Non-pigmented ciliary epithelial cell (primary cell): ENCODE measurements at places on chromosomes 2 and 18.
A peak's percentile ranks its signal among the peaks of the same experiment; 100 is the strongest.

DNA sequence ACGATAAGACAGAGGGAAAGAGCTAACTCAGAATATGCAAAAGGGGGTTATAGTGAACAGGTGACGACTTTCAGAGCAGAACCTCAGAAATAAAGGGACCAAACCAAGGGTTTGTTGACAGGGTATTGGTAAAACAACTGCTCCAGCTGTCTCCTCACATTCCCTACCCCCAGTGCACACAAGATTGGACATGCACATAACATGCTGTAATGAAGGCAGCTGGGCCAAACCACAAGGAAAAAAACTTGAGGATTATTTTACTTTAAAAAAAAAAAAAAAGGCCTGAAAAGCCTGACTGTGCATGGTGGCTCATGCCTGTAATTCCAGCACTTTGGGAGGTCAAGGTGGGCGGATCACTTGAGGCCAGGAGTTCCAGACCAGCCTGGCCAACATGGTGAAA lies 3.5 kb downstream of the RBM43 start:
- peak; percentile 80 for DNase-seq

DNA sequence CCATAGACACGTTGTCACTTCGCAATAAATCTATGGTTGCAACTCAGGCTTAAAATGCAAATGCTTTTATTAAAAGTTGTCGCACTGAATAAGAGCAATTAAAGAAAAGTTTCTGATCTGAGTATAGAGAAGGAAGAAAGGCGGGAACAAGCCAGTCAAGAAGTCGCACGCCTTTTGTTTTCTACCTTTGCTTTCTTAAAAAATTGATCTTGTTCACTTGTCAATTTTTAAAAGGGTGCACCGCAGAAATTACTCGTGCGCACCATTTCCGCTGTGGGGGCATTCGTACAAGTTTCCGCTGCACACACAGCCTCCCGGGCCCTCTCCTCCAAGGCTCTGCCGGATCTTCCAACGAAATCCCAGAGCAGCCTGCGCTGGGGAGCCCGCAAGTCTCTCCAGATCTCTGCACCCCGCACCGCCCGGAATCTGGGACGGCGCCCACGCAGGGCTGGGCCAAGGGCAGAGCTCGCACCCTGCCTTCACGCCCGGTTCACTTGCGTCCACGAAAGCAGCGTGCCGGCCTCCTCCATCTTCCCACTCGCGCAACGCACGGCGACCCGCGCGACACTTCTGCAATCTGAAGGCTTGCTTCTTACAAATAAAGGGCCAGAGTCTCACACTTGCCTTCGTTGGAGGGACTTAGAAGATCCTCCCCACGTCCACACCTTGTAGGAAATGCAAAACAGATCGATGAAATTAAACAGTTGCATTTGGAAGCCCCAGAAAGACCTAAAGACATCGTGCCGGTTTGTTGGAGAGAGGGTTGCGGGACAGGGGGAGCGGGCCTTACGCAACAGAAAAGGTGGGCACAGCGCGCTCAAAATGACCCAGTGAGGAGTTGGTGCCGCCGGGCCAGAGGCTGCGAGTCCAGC lies 2.6 kb upstream of the SALL3 start:
- DNase-seq: no peak

DNA sequence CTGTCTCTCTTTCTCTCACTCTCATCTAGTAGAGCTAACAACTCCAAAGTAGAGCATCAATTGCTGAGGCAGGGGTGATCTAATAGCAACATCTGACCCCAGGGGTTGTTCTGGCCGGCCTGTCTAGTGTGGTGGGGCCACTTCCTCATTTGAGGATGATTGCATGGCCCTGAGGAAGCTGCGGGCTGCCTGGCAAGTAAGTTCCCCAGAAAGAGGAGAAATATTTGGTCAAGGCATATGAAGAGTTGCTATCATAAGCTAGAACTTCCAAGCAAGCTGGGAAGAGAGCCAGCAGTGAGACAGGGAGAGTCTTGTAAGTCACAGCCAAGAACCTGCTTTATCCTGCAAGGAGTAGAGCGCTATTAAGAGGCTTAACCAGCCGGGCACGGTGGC lies 50.8 kb upstream of the TMEM87B start:
- DNase-seq: no peak

DNA sequence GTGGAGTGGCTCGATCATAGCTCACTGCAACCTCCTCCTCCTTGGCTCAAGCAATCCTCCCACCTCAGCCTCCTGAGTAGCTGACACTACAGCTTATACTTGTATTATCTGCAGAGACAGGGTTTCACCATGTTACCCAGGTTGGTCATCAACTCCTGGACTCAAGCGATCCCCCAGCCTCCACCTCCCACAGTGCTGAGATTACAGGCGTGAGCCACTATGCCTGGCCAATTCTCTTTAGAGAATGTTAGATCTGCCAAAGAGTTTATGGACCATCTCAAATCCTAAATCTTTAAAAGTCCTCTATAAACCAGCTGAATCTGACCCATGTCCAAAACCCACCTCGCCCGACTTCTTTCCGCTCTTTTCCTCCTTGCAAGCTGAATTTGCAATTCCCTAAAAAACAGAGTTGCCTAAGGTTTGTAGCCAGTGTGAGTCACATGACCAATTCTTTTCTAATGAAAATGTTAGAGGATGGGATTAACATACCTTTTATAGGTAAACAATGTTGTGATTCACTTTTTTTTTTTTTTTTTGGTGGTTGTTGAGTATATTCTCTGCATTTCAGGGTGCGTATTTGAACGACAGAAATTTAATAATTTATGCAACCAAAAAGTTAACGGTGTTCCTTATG lies 2.4 kb upstream of the PMAIP1 start:
- DNase-seq: no peak

GRCh38 chr2:171008550-171009205 lies 79.6 kb downstream of the GORASP2 start:
- DNase-seq: no peak

DNA sequence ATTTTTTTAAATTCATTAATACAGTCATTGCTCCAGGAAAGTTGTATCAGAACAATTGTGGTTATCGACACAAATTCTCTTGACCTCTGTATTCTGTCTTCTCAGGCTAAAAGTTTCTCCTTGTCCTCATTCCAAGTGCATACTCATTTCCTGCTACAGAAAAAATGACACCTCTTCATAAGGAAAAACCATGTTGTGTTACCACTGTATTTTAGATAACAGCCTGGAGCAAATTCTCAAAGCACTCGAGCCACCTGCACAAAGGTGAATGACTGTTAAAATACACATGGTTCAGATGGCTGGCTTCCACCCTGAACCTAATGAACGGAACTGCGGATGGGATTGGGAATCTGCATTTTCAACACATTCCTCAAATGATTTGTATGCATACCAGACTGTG lies 586.5 kb downstream of the EPHA4 start:
- no peak for DNase-seq

GRCh38 chr2:203730883-203731282 lies 24.4 kb downstream of the CD28 start:
- DNase-seq: no peak

- DNase-seq: no peak
Measured at GRCh38 chr2:171564463-171564862, 42.2 kb downstream of the CYBRD1 start.

DNA sequence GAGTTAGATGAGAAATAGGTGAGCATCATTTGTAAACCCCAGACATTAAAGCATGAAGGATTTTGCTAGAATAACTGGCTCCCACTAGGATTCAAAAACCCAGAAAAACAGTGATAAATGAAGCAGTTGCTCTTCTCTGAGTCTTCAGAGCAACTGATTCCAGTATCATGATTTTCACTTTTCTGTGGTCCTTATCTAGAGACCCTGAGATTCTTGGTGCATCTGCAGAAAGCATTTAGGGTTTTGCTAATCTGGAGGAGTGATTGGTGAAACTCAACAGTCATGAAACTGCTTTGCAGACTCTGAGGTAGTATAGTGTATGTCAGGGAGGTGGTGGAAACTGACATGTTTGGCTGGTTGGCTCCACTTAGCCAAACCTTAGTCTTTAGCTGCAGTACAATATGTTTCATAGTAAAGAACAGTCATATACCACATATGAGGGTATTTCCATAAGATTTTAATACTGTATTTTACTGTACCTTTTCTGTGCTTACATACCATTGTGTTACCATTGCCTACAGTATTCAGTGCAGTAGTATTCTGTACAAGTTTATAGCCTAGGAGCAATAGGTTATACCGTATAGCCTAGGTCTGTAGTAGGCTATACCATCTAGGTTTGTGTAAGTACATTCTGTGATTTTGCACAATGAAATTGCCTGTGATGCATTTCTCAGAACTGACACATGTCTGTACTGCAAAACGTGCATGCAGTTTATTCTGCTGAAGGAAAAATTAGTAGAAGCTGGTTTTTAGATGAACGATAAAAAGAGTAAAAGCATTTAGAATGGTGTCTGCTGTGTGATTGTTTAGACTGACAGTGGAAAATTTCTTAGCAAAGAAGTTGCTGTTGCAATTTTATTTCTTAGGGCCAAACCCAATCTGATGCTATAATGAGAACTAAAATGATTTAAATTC lies 23.8 kb downstream of the EML4 start:
- DNase-seq: no peak

DNA sequence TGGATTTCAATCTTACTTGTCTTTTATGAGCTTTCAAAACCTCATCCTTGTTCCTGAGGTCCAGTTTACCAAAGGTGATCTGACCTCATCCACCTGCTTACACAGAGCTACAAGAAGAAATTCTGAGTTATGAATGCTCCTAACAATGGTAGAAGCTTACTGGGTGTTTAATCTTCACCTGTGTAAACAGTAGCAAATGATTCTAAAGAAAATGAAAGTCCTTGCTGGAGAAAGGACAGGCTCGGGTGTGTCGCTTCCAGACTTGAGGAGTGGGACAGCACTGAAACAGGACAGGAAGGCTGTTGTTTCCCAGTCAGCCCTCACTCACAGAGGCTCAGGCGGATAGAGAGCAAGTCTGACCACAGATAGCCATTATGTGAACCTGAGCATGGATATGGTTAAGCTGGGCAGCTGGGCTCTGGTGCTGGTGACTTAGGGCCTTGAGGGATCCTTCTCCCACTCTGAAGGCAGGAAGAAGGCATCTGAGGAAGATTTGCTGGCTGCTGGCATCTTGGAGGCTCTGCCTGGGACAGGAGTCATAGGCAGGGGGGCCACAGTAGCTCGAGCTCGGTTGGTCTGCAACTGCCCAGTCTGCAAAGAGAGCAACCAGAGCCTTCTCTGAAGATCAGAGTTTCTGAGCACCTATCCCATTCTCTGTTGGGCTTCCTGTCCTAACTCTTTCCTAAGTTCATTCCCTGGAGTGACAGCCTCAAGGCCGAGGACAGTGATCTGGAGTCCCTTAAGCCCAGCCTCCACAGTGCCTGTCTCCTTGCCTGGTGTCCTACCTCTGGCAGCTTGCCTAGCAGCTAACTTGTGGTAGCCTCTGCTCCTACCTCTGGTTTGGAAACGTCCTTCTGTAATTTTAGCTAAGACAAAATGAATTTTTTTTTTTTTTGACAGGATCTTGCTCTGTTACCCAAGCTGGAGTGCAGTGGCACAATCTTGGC lies 4.0 kb downstream of the DOK1 start:
- no peak for DNase-seq

- DNase-seq: no peak
Measured at GRCh38 chr2:160747501-160748170, 254.0 kb upstream of the RBMS1 start.

GRCh38 chr2:186590759-186591505 lies 1.1 kb downstream of the ITGAV start:
- DNase-seq: no peak

DNA sequence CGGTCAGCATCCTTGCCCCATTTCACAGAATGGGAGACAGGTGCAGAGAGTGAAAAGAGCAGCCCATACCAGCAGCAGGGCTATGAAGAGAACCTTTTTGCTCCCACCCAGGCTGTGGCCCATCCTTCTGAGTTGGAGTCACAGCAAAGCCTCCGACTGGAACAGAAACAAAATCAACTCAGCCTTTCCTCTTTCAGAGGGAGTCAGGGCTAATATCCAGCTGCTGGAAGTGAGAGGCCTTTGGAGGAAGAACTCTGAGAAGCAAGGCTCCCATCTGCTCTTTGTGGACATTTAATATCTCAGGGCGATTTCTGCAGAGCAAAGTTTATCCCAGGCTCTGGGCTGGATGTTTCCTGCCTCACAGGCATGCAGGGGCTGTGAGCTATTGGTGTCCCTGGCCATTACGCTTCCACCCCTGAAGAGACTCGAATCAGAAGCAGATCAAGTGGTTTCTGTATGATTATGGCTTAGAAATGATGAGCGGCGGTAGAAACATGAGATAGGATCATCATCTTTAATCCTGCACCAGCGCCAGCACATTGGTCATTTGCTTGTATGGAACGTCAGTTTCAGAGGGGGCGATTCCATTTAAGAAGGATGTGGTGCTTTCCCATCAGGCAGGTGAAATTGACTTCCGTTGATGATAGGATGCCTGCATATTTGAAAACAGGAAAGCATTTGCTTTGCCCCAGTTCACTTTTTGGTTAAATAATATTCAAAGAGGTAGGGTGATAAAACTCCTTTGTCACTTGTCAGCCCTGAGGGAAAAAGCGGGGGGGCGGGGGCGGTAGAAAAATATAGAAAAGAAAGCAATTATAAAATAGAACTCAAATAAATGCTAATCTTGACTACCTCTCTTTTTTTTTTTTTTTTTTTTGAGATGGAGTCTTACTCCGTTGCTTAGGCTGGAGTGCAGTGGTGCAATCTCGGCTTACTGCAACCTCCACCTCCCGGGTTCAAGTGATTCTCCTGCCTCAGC lies 152.4 kb downstream of the LRRC30 start:
- no peak for DNase-seq

DNA sequence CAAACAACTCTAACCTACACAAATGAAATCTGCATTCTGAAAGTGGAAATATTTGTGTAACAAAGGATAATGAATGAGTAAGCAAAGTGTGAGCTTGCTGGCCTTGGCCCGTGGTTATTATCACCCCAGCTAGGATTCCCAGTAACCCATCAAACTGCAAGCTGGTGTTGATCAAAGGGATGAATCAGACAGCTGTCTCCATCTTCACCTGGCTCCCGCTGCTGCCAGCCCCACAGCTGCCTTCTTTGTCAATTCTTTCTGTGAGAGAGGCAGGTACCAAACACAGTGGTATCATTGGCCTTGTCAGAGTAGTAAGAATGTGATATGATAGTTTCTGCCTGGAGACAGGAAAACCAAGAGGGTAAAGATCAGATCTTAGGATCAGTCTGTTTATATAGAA lies 25.2 kb upstream of the RGPD4 start:
- no peak for DNase-seq

DNA sequence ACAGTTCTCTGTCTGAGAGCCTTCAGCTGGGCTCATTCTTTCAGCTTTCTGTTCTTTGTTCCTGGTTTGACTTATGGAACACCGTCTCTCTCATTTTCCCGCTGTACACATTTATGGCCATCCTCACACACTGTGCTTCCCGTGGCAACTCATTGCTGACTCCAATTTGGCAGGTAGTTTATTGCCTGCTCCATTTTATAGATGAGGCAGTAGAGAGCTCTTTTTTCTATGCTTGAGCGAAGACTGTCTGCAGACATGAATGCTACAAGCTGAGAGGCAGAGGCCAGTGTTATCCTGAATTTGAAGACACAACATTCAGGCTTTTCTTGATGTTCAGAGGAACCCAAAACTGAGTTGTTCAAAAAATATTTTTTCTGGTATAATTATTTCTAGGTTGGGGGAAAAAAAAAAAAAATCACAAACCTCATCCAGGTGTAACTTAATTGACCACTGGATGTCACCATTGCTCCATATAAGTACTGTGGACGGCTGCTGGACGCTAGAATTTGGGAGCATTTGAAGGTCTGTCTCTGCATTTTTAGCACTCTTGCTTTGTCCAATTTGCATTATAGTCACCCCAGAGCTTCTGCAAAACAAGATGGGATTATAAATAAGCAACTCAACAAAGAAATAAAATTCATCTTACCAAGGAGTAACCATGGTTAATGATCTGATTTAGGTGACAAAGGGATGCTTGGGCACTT lies 83.5 kb downstream of the HRH4 start:
- DNase-seq: no peak
